ENCODE measurements at places on chromosomes 1 and 21.

DNA sequence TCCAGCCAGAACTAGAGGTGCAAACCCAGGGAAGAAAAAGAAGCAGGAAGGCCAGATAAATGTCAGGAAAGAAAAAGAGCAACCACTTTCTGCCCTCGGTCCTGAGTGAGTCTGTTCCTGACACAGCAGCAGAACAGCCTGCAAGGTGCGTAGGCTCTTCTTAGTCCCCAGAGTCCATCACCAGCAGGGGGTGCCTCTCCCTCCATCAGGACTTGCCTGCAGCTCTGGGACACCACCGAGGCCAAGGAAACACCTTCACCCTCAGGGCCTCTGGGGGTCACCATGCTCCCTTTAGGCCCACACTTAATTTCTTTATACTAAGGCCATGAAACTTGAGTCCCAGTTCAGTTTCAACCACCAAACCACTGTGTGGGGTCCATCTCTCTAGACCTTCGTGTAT lies 43.7 kb upstream of the NFASC start:
- DNase-seq = peak; percentile 5

- no peak for DNase-seq
These were observed 11.6 kb upstream of the POU2F1 start for GRCh38 chr1:167209044-167209443.

GRCh38 chr1:6080469-6080868 lies 34.8 kb downstream of the KCNAB2 start:
- DNase-seq = no peak

- DNase-seq = no peak
These were observed 33.9 kb upstream of the PDC start for GRCh38 chr1:186494832-186495271.

DNA sequence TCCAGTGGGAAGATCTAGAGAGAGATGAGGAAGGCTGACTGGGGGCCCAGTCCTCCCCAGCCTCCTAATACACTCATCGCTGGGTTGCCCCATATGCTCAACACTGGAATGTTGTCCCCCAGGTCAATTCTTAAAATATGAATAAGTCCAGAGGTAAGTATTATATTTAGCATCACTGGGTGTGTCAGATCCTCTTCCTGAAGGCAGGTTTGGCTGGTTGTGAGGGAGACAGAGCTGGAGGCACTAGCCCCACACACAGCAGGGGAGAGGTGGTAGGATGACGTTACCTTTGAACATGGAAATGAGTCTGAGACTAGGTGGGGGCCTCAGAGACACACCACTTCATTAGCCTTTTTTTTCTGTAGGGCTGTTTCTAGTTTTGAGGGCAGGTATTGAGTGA lies 42.6 kb downstream of the SLC44A3 start:
- DNase-seq = no peak

DNA sequence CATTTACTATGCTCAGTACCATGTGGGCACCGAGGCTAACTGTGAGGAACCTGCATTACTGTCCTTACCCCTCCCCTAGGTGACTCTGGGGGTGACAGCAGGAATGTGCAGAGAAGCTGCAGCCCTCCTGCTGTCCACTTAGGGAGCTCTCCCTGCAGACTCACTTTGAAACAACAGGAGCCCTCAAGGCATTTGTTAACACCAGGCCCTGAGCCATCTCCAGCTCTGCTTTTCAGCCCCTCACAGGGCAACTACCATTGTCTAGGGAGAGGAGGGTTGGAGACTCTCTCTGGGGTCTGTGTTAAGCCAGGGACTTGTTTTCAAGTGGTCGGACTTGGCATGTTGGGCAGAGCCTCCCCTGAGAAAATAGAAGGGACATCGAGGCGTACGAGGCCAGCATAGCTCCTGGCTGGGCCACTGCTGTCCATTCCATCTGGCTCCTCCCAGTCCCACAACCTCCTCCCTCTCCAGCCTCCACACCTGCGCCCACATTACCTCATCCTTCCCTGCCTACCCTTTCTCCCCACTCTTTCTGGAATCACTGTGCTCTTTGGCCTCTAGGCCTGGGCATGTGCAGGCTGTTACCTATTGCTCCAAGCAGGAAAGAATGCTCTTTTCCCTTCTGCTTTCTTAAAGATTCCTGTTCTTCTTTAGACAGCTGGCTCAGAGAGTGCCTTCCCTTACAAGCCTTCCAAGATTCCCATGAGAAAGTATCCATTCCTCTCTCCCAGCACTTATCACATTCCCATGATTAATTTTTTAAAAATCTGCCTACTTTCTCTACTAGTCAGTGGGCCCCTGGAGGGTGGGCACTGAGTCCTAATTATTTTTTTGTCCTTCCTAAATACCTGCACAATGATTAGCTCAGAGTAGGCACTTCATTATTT lies 102.7 kb upstream of the GCLM start:
- DNase-seq = no peak

DNA sequence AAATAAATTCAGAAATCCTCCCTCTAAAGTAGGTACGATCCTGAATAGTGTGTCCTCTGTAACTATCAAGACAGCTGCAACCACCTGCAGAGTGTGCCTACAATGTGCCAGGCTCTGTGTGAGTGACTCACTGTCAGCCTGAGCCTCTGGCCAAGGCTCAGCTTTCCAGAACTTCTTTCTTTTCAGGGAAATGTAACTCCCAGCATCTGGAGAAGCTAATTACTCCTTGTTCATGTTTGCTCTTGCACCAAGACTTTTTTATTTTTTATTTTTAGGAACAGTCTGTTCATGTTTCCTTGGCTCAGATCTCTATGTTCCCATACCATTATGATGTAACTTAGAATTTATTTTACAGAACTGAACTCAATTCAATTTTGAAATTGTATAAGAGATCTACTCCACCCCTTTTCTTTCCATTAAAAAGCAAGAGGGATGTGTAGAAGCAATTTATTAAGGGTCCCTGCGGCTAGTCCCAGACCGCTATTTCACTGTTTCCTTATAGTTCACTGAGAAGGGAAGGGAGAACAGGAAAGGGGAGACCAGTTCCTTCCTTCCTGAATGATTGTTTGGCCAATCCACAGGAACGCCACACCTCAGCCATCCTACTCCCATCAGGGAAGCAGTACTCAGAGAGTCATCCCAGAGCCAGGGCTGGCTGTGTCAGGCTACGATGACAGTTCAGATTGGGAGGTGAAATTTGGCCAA lies 112.4 kb upstream of the ZNF648 start:
- no peak for DNase-seq

- peak; percentile 88 for DNase-seq
These were observed 9.8 kb downstream of the ATP8B2 start for GRCh38 chr1:154335025-154335714.
